ENCODE measurements at places on chromosomes 11 and 22.

DNA sequence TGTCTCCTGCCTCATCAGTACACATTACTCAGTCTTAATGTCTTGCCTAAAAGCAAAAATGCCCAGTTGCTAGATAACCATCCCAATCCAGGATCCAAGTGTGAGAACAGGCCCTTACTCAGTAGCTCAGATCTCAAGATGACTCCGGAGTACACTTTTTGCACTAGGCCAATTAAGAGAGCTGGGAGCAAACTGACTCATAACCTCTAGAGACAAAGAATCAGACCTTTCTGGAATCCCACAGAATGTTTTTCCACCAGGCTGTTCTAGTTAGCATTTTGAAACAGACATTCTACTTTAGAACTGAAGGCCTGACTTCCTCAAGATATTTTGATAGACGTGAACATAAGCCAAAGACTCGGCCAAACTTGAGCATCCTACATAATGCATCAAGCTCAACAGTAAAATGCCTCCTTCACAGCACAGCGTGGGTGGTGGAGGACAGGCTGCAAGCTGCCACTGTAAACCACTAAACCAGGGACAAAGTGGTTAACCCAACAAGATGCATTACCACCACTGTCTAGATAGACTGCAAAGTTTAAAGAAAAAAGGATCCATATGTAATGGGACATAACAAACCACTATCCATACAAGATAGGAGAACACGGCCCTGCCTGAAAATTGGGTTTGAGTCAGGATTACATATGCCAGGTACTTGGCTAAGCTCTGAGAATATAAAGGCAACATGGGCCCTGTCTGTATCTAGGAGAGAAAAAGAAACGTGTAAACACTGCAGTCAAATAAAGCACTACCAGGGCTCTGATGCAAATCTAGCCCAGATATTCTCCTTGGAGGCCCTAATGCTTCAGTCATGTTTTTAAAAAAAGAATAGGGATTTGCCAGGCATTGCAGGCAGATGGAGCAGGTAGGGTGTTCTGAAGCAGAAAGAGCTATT is 48.3 kb downstream of the MYH9 start:
- DNase-seq, result no peak

- DNase-seq, result no peak
Measured at GRCh38 chr11:44788536-44789261, 61.9 kb downstream of the TSPAN18 start.

DNA sequence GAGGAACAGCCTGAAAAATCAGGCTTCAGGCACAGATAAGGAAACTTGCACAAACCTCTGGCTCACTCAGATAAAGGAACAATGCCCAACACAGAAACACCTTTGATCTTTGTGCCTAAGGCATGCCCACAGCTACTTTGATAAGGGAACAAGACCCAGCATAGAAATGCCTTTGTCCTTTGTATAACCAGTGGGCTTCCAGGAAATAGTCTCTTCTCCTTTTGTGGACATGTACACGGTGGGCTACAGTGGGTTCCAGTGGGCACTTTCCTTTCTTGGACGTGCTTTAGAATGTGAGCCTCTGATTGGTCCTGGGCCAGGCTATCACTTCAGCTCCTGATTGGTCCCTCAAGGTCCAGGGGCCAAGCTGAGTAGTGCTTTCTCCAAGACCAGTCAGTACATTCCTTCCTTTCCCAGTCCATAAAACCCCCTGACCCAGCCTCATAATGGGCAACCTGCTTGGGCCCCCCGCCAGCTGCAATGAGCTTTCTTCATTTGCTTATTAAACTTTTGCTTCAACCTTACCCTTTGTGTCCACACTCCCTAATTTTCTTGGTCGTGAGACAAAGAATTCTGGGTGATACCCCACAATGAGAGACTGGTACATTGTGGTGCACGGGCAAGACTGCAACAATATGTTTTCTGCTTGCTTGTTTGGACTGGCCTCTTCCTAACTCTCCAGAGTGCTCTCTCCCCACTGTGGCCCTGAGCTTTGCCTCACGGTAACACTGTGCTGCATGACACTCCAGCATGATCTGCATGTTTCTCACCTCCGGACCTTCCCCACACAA is 1.7 kb upstream of the CABIN1 start:
- DNase-seq, result no peak

DNA sequence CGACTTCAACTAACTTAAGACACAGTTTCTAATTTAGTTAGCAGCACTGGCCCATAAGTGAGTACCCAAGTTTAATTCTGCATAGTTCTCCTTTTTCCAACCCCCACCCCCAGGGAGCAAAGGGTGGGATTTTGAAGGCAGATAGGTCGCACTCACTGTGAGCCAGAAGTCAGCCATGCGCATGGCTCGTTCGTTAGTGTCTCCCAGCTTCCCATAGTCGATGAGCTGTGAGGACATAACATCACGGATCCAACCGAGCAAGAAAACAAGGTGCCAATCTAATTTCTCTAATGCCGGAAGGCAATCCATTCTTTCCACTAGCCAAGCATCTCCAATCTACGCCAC is 577 bp downstream of the MRPL17 start:
- DNase-seq, result no peak

GRCh38 chr11:67700548-67701262 is 26.3 kb upstream of the ALDH3B2 start:
- DNase-seq, result no peak

- no peak for DNase-seq
Measured at GRCh38 chr22:36304429-36304828, 51.5 kb downstream of the APOL1 start.

DNA sequence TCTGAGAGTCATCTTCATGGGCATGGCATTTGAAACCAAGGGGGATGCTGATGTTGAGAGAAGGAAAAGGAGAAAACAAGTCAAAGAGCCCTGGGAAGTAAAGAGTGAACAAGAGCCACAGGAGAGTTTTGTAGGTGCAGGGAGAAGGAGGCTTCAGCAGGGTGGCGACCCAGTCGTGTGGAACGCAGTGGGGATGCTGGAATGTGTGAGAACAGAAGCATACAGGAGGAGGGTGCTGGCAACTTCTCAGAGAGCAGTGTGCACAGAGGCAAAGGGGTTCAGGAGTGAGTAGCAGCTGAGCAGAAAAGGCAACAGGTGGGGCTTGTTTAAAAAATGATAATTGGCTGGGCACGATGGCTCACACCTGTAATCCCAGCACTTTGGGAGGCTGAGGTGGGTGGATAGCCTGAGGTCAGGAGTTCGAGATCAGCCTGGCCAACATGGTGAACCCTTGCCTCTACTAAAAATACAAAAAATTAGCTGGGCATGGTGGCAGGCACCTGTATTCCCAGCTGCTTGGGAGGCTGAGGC is 75.8 kb upstream of the PLET1 start:
- no peak for DNase-seq

DNA sequence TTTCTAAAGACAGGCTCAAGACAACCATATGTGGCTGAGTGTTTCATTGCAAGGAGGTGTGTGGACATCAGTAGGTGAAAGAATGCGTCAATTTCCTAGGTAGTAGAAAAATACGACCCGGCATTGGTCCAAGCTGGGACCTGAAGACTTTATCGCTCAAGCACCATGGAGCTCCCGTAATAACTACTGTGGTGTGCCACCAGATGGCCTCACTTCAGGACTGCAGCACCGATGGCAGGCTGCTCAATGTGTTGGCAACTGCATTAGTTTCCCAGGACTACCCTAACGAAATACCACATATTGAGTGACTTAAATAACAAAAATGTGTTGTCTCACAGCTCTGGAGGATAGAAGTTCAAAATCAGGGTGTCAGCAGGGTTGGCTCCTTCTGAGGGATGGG is 72.4 kb upstream of the FAT3 start:
- no peak for DNase-seq

- peak; percentile 56 for DNase-seq
Measured at GRCh38 chr11:111565114-111565720, 24.7 kb downstream of the LAYN start.

- no peak for DNase-seq
Measured at GRCh38 chr22:20980938-20981722, 967 bp upstream of the LZTR1 start.

DNA sequence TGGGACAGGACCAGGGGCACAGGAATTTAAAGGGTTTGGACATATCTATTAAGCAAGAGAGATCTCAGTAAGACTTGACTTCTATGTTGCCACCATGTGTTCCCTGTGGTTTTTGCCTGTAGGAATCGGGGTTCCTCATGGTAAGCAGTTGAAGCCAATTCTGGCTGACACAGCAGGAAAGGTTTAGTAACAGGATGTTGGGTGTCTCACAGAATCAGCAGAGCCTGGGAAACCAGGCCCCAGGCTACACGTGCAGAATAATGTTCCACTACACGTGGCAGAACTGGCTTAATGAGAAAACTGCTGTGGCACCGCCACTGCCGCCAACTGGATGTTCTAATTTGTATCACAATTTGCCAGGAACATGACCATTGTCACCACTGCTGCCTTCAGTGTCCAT is 264.6 kb upstream of the PLET1 start:
- no peak for DNase-seq

GRCh38 chr22:35131525-35132000 is 65.6 kb downstream of the ISX start:
- DNase-seq, result no peak

GRCh38 chr11:87292598-87292997 is 254.9 kb downstream of the TMEM135 start:
- DNase-seq, result no peak

GRCh38 chr22:36585841-36586240 is 56.9 kb upstream of the EIF3D start:
- no peak for DNase-seq

- DNase-seq, result no peak
Measured at GRCh38 chr11:110968348-110969062, 256.3 kb upstream of the ARHGAP20 start.

DNA sequence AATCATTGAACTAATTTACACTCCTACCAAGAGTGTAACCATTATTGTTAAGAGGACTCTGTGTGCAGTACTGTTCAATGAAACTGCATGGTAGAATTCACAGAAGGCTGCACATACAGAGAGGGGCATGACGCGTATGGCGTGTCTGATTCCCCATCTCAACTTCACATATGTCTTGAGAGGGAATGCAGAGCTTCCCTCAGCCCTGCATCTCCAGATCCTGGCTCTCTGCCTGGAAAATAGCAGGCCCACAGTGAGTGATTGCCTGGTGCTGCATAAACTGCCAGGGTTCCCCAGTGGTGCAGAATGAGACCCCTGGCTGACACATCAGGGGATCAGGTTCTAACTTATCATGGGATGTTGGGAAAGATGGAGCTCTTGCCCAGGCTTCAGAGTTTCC is 260.2 kb upstream of the ISX start:
- DNase-seq, result no peak

DNA sequence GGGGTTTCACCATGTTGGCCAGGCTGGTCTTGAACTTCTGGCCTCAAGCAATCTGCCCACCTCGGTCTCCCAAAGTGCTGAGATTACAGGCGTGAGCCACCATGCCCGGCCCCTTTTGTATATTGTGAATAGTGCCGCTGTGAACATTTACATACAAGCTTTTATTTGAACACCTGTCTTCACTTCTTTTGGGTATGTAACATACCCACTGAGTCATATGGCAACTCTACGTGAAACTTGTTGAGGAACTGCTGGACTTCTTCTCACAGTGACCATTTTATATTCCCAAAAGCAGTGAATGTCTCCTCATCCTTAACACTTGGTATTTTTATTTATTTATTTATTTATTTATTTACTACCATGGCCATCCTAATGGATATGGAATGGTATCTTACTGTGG is 3.9 kb upstream of the SCT start:
- no peak for DNase-seq

DNA sequence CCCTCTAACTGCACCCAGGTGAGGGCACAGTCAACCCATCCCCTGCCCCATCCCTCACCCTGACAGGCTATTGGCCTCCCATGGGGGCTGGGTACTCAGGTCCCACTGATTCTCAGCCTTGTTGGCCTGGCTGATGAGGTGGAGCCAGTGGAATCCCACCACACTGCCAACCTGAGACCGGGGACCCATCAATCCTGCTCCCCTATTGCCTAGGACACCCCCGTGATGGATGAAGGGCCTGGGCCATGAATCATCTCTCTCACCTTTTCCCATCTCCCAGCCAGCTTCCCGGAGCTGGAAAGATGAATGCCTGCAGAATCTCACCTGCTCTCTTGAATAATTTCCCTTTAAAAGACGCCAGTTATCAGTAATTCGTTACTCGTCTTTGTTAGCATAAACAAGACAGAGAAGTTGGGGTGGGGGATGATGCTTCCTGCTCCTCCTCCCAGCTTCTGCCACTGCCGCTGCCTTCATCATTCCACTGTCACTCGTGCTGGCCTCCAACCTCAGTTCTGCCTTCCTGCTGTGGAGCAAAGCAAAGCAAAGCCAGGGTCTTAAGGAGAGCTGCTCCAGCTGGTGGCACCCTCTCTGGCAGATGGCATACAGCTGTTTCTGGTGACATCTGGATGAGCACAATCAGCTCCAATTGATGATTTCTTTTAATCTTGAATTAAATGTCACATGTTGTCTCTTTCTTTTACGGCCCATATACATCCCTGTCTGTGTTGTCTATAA is 204.0 kb upstream of the NECTIN1 start:
- DNase-seq, result no peak

All from hepatic stellate cell (primary cell).